ENCODE measurements at places on chromosomes 1 and 21.

DNA sequence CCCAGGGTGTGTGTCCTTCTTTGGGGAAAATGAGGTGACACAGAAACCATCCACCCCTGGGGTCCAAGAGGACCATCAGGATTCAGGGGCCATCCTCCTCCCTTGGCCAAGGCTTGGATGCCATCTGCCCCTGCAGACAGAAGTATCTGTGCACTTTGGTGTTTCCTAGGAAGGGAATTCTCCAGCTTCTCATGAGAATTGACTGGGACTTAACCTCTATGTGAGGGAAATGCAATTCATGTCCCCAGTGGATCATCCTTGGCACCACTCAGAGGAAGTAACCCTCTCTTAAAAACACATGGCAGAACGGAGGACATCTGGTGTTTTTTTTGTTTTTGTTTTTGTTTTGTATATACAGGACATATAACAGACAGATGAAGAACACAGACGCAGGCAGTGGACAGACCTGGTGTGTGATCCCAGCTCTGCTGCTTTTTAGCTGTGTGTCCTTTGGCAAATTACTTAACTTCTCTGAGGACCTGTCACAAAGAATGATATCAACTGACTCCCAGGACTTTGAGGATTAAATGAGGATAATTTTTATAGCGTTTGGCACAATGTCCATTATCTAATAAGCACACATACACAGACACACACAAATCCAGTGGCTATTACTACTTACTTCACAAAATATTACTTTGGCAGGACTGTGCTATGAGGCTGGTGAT, 3.8 kb downstream of the TNN start:
- DNase-seq = no peak

GRCh38 chr1:92831762-92832536, at the start of gene RPL5:
RPL5 (plus strand) TSS chr1:92832040; CDS start chr1:92832115, 75 bp downstream.
- DNase-seq = peak; percentile 94

GRCh38 chr1:89555550-89555949, 30.9 kb downstream of the LRRC8B start:
- DNase-seq = no peak

- DNase-seq = no peak
Measured at GRCh38 chr1:8213676-8214075, 104.2 kb upstream of the SLC45A1 start.

GRCh38 chr1:77407738-77408375, 126.0 kb downstream of the AK5 start:
- peak; percentile 30 for DNase-seq

DNA sequence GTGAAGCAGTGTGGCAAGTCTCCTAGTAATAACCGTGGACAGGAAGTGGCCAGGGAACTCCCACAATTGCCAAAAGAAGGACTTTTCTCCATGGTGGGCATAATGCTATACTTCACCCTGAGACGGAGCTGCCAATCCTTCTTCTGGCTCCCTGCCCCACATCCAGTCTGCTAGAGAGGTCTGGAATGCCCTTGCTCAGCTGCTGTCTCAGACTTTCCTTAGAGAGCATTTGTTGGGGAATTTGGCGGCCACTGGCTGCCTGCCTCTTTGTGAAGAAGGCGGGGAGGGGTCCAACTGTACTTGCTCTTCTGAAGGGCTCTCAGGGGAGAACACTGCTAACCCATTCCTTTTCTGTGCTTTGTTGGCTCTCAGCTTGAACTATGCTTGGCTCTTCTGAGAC, 123.7 kb upstream of the EDN2 start:
- no peak for DNase-seq
